ENCODE measurements at places on chromosomes 4 and X.

GRCh38 chr4:173924561-173924960 lies 358.9 kb downstream of the FBXO8 start:
- no peak for DNase-seq

DNA sequence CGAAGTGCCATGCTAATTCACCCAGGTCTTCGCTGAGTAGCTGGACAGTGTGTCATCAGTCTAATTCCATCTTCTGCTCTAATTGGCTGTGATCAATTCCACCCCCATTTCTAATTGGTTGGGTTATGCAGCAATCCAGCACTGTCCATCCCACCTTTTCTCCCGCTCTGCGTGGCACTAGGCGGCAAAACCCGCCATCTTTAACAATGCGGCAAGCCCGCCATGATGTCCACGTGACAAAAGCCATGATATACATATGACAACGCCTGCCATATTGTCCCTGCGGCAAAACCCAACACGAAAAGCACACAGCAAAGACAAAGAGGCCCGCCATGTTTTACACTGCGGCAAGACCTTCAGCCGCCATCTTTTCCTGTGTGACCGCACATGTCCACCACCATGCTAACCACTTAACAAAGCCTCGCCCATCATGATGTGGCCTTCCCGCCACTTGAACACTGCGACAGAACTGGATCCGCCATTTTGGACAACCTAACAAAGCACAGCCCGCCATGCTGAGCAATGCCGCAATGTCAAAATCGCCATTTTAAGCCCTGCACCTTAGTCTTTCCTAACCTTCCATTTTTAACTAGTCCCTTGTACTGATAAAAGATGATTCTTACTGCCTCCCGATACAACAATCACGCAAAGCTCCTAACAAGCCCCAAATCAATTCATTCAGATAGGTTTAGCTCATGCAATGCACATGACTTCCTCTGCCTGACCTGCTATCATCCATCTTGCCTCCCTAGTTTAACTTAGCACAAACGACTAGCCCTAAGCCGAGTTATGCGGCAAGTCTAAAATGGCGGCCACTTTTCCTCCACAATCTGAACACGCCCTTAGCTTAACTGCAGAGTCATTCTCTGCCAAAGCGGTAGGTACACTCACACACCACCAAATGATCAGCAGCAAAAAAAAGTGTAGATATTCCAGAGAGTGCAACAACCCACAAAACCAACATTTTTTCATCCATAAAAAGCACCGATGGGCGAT lies 288.3 kb downstream of the CHIC1 start:
- peak; percentile 82 for DNase-seq

DNA sequence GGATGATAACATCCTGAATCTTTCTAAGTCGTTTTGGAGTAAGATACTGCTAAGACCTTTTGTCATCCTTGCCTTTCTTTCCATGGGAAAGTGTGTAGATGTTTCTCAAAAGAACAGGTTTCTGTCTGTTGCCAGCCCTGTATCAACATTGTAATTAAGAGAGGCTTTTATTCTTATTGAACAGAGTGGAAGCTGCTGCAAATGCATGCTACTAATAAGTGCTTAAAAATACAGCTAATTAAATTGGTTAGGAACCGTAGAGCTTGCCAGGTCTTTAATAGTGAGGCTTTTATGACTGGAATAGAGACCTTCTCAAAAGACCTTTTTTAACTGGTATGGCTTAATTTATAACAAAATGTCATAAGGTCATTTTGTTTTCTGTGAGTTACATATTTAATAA lies 34.4 kb downstream of the INTU start:
- DNase-seq, result no peak

GRCh38 chr4:138595731-138596460 lies 353.7 kb upstream of the SLC7A11 start:
- no peak for DNase-seq

GRCh38 chr4:11423465-11423864 lies 5.2 kb downstream of the HS3ST1 start:
- DNase-seq, result no peak

GRCh38 chrX:107716118-107716684 lies 59.4 kb downstream of the TSC22D3 start:
- DNase-seq, result peak; percentile 57

- no peak for DNase-seq
Measured at GRCh38 chr4:95910749-95911148, 70.9 kb downstream of the PDHA2 start.

GRCh38 chr4:182010876-182011275 lies 232.3 kb upstream of the TENM3 start:
- DNase-seq, result no peak

DNA sequence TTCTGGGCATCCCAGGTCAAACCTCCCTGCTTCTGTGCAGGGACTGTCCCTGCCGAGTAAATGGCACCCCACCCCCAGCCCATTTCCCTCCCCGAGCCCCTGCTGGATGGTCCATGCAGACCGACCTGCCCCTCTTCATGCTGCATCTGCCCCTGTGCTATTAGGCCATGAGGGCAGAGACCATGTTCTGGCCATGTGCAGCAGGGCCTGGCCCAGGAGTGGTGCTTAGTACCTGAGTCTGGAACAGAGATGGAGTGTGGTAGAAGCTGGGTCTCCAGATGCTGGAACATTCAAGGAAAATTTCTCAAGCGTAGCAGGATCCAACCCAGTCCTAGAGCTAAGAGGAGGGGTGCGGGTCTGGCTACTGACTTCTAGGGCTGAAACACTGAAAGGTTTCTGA lies 15.3 kb upstream of the UBA1 start:
- DNase-seq, result no peak

DNA sequence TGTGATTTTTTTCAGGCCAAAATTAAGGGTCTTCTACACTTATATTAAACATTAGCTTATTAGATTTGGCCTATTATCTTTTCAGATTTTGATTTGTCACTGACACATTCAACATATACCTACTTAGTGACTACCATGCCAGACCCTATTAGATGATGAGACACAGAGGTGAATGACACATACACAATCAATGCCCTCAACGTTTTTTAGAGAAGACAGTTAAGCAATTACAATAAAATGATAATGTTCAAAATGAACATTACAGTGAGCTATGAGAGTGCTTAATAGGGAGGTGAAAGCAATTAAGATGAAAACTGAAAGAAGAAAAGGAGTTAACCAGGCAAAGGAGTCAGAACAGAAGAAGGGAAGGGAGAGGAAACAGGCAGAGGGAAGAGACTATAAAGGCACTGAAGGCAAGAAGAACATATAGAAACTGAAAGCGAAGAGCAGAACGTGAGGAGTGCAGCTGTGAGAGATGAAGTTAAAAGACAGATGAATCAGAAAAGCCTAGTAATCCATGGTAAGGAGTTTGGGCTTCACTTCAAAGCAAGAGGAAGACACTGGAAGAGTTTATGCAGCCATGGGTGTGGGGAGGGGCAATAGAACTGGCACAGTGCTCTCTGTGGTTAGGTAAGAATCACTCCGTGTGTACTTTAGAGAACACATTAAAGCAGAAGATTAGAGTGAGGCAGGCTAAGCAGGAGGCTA lies 119.0 kb downstream of the REELD1 start:
- DNase-seq, result peak; percentile 24

GRCh38 chr4:35900286-35901243 lies 343.7 kb downstream of the ARAP2 start:
- no peak for DNase-seq

DNA sequence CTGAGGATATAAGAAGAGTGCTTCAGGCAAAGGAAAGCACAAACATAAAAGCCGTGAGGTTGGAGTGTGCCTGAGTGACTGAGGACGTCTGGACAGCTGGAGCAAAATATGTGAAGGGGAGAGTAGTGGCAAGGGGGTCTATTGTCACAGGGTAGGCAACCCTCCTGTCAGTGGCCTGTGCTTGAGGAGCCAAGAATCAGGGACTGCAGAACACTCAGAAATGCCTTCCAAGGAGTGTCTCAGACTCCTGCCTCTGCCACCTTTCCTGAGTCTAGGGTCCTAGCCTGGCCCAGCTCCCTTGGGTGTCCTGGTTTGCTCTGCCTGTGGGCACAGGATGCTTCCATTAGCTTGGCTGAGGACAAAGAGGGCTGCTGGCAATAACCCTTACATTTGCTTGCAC lies 152.5 kb upstream of the PJA1 start:
- DNase-seq, result no peak

- no peak for DNase-seq
Measured at GRCh38 chr4:99507349-99507748, 3.5 kb upstream of the C4orf17 start.

- DNase-seq, result no peak
Measured at GRCh38 chr4:18063079-18063478, 41.5 kb upstream of the LCORL start.

DNA sequence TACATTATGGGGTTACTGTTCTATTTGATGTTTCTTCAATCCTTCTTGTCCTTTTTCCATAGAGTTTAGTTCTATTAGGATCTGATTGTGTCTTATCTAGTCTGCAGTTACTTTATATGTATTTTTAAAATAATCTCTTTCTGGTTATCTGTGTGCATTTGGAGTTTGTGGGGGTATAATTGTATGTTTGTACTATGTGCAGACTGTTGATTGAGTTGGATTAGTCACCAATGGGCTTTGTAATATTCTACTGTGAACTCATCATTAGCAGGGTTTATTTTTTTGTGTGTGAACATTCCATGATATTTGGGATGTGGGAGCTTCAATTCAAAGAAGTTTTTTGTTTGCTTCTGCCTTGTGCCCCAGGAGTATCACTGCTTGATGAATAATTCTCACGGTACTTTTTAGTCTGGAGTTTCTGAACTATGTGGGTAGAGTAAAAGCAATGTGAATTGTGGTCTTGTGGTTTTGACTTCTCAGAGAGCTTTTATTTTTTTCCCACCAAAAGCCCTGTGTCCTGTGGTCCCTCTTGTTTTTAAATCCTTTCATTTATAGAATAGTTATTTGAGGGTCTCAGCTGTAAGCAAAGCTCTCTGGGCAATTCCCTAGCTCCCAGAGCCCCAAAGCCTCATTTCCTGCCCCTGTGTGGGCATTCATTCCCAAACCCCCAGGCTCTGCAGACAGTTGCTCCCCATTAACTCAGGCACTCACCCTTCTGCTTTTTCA lies 127.8 kb downstream of the PHKA2 start:
- no peak for DNase-seq

DNA sequence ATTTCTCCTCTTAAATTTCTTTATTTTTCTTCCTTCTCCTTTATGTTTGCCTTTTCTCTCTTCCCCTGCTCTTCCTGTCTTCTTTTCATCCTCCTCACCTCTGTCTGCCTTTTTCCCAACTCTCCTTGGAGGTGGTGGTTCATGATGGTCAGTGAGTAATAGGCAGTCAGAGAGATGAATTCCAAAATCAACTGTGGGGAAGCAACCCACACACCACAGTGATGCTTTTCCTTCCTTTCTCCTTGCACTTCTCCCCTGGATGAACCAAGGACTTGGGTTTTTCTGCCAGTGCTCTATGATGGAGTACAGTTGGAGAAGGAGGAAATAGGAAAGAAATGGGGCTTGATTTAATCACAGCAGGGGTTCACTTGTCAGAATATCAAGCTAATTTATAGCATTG lies 153.8 kb downstream of the DCK start:
- no peak for DNase-seq
